ENCODE measurements at places on chromosomes 5 and 9.

GRCh38 chr9:133449760-133450159, 10.0 kb upstream of the CACFD1 start:
- no peak for DNase-seq

GRCh38 chr9:124511891-124512805, 4.9 kb upstream of the NR5A1 start:
- DNase-seq = peak; percentile 34

DNA sequence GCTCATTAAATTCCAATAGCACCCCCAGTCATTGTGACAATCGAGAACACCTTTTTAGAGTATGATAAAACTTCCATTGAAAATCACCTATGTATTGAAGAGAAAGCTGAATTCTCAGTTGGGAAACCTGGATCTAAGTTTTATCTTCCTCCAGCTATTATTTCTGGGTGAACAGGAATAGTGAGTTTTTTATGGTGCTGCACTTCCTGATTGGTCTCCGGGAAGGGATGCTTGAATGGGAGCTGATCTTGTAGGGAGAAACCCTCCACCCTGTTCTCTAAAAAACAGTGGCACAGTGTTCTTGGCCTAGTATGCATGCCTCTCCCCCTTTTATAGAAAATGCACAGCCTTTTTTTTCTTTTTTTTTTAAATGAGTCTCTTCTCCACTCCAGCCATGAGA, 112.2 kb downstream of the ACTBL2 start:
- no peak for DNase-seq

GRCh38 chr9:99274495-99274894, 52.4 kb downstream of the SEC61B start:
- DNase-seq = no peak

DNA sequence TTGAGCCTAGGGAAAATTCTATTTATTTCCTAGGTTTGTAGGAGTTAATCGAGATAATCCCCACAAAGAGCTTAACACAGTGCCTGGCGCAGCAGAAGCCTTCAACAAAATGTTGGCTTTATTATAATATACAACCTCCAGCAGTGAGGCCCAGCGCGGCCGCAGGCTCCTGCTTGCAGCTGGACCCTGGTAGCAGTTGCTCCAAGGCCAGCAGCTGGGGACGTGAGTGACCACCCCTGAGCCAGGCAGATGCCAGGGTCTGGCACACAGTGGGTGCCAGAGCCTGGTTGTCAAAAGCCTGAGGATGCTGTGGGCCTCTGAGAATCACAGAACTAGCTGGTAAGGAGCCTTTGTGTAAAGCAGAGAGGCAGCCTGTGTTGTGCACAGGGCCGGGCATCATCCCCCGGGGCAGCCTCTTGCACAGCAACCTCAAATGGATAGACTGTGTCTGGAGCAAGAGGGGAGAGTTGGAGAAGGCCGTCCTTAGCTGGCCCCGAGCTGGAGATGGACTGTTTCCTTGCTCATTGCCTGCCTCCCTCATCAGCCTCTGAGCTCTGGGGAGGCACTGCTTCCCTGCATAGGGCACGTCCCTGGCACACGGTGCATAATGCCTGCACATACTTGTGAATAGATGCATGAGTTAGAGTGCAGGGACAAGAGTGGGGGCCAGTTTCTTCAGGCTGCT, 17.3 kb downstream of the CSF1R start:
- no peak for DNase-seq

DNA sequence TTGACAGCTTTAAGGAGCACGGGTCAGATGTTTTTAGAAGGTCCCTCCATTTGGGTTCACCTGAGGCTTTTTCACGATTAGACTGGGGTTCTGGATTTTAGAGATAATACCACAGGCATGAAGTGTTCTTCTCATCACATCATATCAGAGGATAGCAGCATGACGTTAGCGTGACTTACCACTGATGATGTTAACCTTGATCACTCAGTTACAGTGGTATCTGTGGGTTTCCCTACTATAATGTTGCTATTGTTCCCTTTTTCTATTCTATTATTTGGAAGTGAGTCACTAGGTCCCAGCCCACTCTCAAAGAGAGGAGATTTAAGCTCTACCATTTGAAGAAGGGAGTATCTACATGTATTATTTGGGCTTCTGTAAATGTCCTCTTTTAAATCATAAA, 300.0 kb downstream of the MAST4 start:
- DNase-seq = no peak

DNA sequence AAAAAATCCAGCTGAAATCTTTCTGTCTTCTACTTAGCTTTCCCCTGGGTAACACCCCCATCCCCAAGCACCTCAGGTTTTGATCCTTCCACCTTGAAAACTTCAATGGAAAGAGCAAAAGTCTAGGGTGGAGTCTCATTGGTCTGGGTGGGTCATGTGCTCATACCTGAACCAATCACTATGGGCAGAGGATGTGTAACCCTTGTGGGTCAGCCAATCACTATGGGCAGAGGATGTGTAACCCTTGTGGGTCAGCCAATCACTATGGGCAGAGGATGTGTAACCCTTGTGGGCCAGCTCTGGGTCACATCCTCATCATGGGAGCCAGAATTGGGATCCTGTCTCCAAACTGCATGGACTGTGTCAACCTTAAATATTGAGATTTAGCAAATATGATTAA, 18.5 kb downstream of the NAIF1 start:
- DNase-seq = peak; percentile 15

DNA sequence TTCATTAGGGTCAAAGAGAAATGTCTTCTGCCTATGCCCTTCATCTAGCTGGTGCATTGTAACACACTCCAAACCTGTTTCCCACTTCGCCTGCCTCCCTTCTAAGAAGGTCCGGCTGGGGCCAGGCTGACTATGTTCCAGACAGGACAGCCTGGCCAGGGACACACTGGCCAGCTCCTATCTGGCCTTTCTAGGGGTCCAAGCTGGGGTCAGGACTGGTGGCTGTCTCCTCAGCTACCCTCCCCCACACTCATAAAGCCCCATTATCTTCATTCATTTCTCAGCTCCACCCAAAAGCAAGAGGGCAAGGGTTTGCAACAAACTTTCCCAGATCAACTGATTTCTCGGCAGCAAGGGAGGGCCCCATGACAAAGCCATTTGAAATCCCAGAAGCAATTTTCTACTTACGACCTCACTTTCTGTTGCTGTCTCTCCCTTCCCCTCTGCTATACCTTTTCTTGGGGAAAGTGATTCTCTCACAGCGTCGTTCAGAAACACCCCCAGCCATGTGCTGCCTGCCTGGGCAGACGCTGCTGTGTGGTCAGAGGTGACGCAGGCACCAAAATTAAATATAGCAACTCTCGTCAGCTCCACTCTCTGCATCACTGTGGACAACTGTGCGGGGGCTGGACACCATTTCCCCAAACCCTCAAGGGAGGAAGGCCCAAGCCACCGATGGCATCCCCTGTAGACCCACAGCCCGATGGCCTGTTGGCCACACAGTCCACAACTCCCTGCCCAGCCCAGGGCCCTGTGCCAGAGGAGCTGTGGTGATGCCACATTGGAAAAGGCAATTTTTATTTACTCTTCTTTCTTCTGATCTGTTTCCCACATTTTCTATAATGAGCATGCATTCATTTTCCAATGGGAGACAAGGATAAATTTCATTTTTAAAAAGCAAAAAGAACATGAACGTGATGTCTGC, 6.1 kb downstream of the IL13 start:
- DNase-seq = peak; percentile 90

GRCh38 chr9:101114317-101114716, 85.8 kb downstream of the PLPPR1 start:
- DNase-seq = no peak

DNA sequence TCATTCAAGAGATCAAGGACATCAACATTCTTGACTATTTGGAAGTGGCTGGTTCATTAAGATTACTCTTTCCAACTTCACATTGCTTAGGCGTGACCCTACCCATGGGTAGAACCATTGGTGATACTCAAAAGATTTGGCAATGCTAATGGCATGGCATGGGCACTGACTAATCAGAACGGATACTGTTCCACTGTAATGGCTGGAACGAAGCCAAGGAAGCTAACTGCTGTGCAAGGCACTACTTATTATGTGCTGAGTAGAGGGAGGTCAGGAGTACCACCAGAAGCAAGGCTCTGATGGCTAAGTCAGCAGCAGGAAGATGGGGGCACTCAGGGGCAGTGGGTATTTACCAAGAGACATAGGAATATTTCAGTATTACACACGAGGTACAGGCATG, 31.9 kb downstream of the GNA14 start:
- no peak for DNase-seq

DNA sequence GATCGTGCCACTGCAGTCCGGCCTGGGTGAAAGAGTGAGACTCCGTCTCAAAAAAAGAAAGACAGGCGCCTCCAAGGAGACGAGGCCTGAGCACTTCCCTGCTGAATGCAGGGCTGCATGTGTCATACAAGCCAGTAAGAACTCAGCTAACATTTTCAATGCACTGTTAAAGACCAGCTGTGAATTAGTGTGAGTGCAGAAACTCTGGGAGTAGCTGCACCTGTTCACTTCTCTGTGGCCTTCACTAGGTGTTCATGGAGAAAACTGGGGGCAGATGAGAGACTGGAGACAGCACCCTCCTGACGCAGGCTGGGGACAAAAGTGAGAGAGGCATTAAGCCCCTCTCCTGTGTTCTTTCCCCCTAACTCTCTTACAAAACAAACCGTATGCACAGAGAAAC, 41.8 kb downstream of the FBXO10 start:
- no peak for DNase-seq

GRCh38 chr9:95140821-95141220, 176.7 kb downstream of the FANCC start:
- no peak for DNase-seq

DNA sequence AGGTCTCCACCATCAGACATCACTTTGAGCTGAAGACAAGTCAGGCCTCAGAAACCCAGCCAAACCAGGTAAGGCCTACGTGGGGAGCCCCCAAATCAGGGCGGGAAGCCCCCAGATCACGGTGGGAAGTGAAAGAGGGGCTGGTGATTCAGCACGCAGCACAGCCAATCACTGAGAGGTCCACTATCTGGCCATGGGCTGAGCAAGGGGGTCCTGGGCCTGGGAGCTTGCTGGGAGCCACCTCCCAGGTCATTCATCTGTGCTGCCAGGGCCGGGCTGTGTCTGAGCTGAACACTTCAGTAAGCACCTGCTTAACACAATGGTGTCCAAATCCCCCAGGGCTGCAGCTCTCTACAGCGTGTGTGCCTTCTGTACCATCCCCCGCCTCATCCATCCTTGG, 15.5 kb downstream of the MED10 start:
- DNase-seq = no peak

DNA sequence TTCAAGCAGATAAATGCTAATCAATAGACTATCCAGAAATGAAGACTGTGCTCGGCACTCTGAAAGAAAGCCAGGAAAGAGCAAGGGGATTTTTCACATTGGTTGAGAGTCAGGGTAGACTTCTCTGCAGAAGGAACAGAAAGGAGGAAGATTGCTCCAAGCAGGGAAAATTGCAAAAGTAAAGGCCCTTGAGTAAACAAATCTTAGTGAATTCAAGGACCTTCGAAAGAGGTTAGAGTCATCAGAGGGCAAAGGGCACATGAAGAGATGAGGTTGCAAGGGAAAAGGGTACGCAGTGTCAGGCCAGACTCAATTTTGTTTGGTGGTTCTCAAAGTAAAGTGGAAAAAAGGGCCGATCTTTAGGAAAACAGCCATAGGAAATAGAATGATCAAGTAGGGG, 157.6 kb upstream of the RAI14 start:
- no peak for DNase-seq

DNA sequence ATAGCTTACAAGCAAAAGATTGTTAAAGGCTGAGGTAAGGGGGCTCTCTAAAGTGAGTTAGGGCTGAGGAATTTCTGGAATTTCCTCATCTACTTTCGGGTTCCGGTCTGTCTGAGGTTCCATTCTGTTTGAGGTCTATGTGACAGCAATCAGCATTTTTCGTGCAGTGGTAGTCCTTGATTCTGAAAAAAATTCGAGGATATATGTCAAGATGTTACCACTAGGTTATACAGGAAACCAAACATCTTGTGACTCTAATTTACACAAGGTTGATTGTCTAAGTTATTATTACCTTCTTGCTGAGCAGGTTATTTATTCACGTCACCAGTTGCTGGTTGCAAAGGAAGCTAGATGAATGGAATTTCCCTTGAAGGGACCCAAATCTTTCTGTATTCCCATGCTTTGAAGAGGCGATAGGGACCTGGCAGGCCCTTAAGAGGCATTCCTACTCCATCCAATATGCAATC, 35.2 kb downstream of the RLN2 start:
- DNase-seq = no peak

DNA sequence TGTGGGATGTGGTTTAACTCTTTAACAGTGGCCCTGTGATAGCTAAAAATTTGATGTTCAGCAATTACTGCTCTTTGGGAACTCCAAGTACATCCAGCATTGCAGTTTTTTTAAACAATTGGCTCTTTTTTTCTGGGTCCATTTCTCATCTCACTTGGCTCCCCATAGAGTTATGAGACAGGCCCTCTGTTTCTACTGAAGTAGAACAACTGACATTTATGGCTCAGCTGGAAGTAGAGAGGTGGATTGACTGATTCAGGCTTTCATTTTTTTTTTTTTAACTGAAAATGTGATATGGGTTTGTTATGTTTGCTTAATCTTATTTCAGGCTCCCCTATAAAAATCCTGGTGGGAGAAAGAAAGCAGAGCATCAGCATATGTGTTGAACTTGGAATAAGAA, 96.6 kb upstream of the CD180 start:
- no peak for DNase-seq

GRCh38 chr5:24347158-24347557, 297.6 kb downstream of the CDH10 start:
- no peak for DNase-seq

DNA sequence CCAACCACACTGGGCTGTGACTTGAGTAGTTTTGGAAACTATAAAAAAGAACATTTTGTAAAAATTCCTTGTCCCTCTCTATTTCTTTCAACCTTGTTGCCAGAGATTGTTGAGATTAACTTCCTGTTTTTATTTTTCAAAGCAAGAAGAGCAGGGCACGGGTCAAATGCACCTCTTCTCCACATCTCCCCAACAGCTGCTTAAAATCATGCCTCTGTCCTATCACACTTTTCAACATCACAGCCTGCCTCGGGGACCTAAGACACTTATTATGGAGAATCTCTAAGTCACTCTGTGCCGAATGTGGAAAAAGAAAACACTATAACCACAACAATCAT, 280.3 kb upstream of the TNC start:
- no peak for DNase-seq

- DNase-seq = no peak
These were observed 316.2 kb downstream of the ARL15 start for GRCh38 chr5:53994148-53994547.

- no peak for DNase-seq
These were observed 44.3 kb downstream of the SMARCA2 start for GRCh38 chr9:2059274-2059929.
